ENCODE measurements at places on chromosomes 12 and 14. TPM values are rescaled to one million over a fixed set of nuclear protein-coding genes. Genes with fewer than 3 reads are reported as not detected.

- H3K27ac ChIP-seq, result no peak overlapping the region
- H3K36me3 ChIP-seq, result no peaks in the 10 kb centered on the region
- no peaks in the 10 kb centered on the region for H3K4me1 ChIP-seq
- no peak overlapping the region for H3K4me3 ChIP-seq
Observed at GRCh38 chr14:101056446-101056845, 152.9 kb upstream of the RTL1 start.

GRCh38 chr12:5232826-5233500 lies 189.3 kb downstream of the KCNA5 start:
- no peaks in the 10 kb centered on the region for H3K4me1 ChIP-seq
- H3K27ac ChIP-seq, result no peak overlapping the region
- DNase-seq, result no peak
- H3K4me3 ChIP-seq, result no peak overlapping the region
- H3K36me3 ChIP-seq, result no peaks in the 10 kb centered on the region

DNA sequence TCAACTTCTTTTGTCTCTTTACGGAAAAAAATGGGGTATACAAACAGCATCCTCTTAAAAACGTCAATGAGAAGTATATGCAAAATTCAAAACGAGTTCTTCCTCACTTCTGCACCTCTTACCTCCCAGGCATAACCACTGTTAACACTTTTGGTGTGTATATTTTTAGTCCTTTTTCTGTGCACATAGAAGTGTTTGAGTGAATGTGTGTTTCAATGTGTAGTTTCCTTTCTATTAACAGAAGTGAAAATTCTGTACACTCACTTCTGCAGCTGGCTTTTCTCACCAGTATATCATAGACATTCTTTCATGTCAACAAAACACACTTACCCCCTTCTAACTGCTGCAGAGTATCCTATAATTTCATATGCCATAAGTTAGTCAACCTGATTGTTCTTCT lies 5.4 kb downstream of the UBR7 start:
- H3K27me3 ChIP-seq, result no peaks in the 10 kb centered on the region
- peaks cover 67% of the 10 kb centered on the region for H3K36me3 ChIP-seq
- no peak for DNase-seq

The RNF212B gene
- 0.40 TPM for polyA plus RNA-seq

The RASSF9 gene
- not detected for polyA plus RNA-seq
